ENCODE measurements at places on chromosomes 2 and 18. TPM values are rescaled to one million over a fixed set of nuclear protein-coding genes. Genes with fewer than 3 reads are reported as not detected.
A peak's percentile ranks its signal among the peaks of the same experiment; 100 is the strongest.

C1GALT1C1L gene
- 1.9 TPM for total RNA-seq

PSMA8 gene
- total RNA-seq, result not detected

PROKR1 gene
- total RNA-seq, result not detected

GAREM2 gene
- total RNA-seq, result 2.5 TPM

CD207 gene
- total RNA-seq, result not detected

GRCh38 chr2:151861174-151861573, 33.0 kb upstream of the ARL5A start:
- DNase-seq, result no peak

FRZB gene
- 1.7 TPM for total RNA-seq

DNA sequence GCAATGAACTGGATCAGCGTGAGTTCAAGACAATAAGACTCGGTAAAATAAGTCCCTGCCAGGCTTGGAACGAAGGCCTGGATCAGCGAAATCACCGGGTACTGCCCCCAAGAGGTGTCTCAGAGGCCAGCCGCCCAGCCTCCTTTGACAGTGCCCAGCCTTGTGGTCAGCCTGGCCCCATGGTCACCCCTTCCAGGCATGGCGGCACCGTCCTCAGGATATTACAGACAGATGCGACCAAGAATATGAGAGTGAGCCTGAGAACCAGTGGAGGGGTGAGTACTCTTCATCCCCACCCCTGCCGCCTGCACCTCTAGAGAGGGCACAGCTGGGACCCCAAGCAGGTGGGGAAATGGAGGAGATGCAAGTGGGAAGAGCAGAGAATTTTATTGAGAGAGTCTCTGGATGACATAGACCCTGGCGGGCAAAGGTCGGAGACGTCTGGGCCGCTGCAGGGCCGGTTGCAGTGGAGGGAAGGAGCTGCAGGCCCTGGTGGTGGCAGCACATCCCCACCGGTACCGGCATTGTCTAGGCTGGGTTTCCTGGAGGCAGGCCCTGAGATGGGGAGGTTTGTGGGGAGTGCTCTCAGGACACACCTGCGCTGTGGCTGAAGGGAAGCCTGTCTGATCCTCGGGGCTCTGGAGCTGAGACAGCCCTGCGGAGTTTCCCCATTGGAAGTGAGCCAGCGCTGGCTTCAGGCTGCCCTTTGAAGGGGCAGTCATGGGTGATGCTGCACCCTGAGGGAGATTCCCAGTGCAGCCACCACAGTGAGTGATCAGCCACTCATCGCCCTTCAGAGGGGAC, 190.0 kb downstream of the SEPTIN10 start:
- no peak for DNase-seq

CTNNA2 gene
- 0.12 TPM for total RNA-seq

GRCh38 chr18:33578518-33579348, 714 bp downstream of the ASXL3 start:
- DNase-seq, result no peak

ITGB6 gene
- total RNA-seq, result not detected

DNA sequence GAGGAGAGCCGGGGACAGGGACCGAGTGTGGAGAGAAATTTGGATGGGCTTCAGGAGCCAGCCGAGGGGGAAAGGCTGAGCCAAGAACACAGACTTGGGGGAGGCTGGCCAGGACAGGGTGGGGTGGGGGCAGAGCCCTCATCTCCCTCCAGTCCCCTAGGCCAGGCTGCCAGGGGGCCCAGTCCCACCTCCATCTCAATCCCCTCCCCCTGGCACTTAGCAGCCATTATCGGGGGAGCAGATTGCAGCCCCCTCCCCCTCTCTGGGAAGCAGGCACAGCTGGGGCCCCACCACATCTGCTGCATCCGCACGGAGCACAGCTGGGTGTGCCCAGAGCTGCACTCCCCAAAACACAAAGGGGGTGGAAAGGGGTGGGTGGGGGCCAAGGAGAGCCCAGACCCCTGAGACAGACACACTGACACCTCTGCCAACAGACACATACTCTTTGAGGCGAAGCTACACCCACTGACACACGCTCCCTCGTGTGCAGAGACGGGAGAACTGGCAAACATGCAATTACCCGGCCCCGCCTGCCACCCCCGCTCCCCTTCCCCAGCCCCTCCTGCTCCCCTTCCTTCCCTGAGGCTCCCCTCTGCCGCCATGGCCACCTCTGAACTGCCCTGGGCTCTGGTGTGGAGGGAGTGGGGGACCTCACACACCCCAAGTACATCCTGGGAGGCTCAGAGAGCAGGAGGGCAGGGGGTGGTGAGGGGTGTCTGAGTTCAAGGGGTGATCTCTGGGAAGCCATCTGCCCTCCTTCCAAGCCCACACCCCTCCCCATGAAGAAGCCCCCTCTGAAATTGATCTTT, 5.1 kb upstream of the ASIC4 start:
- no peak for DNase-seq

DNA sequence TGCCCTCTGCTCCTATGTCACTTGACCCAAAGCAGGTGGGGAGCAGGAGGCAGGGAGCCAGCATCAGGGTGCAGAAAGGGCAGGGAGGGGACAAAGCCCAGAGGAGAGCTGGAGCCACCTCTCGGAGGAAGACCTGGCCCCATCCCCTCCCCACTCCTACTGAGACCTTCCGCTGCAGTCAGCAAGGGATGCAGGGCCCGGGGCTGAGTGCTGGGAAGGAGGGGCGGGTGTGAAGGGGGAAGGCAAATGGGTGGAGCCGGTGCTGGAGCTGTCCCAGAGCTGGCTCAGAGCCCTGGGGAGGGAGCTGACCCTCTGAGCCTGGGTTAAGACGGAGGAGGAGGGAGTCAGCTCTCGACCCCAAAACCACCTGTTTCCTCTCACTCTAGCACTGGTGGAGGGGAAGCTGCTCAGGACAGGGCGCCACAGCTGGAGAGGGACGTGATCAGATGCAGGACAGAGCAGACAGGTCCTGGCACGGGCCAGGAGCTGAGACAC, 33.8 kb downstream of the HS1BP3 start:
- DNase-seq, result peak; percentile 77

DNA sequence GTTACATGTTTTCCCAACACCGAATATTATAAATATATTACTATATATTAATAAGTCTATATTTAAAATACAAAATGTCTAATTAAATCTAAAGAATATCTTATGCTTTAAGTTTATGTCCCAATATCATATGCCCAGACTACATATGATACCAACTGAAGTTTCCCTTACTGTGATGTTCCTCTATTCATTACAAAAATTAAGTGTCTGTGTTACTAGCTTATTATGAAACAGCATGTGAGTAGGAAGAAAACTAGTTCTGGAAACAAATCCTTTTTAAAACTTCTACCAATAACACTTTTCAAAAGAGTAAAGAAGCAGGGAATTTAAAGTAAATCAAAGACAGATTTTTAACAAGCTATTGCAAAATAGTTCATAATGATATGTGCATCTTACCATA, 17.8 kb downstream of the HNRNPLL start:
- no peak for DNase-seq

GRCh38 chr18:63476668-63477067, at the start of gene SERPINB5:
SERPINB5 (plus strand) TSS chr18:63476958; CDS start chr18:63484429, 7,471 bp downstream.
- DNase-seq, result no peak

GRHL1 gene
- 0.89 TPM for total RNA-seq

AGXT gene
- total RNA-seq, result 1.2 TPM

WNT10A gene
- total RNA-seq, result 0.14 TPM

C2orf66 gene
- not detected for total RNA-seq

- no peak for DNase-seq
These were observed 67.7 kb upstream of the CDC42EP3 start for GRCh38 chr2:37739153-37739552.

MSTN gene
- total RNA-seq, result 0.30 TPM

DNA sequence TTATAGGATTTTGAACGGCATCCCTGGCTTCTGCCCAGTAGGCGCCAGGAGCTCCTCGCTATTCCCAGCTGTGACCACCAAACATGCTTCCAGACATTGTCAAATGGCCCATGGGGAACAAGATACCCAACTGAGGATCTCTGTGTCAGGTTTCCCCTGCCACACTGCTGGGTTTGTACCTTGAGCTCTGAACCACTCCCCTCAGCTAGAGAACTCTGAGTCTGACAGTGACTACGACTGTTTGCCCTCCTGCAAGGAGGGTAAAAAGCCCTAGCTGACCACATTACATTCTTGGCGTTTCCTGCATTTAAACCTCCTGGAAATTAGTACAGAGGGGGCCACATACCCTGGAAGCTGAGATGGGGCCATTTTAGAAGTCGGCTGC, 12.4 kb downstream of the LRRFIP1 start:
- no peak for DNase-seq

CABLES1 gene
- total RNA-seq, result 4.1 TPM

GRCh38 chr2:239470151-239470900, 69.5 kb upstream of the HDAC4 start:
- no peak for DNase-seq

ARHGAP25 gene
- 8.0 TPM for total RNA-seq

DNA sequence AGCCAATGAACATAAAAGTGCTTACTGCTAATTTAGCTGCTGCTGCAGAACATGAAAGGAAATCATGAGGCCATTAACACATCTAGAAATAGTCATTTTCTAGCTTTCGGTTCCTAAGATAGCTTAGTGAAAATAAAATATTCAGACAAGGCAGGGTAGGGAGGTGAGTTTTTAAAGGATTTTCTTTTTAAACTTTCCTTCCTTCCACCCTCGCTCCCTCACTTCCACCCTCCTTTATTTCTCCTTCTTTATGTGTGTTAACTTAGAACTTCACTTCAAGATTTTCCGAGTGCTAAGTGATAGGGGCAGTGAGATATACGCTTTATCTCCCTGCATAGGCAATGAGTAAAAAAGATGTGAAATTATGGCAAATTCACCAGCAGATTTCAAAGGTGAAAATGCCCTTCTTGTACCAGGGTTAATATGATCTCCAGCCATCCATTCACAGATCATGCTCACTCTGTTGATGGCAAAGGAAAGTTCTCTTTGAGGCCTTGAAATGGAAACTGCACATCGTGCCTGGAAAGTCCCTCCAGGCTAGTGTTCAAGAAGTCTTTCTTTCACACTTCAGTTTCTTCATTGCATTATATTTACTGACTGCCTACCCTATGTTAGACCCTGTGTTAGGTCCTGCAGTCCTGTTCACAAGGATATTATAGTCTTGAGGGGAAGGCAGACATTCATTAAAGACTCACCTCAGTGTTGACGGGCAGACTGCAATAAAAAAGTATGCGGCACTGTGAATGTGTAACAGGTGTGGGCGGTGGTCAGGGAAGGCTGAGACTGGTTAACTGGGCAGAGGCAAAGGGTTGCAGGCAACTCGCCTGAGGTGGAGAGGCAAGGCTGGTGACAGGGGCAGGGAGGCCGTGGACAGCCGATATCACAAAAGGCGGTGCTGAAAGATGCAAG, 200.8 kb downstream of the PLCL1 start:
- no peak for DNase-seq

PPM1G gene
- 50.1 TPM for total RNA-seq

DNA sequence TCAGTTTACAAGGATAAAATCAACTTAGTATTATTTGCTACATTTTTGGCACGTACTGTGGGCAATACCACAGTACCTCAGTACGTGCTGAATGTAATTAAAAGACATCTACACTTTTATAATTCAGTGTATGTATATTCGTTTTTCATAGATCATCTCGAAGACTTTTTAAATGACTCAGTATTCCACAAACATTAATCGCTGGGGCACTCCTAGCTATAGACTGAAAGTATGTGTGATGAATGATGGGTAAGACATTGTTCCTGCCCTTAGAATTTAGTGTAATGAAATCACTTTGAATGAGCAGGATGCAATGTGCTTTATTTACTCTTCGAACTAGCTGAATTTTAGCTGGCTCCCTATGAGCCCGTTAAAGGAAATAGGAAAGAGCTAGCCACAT, 245.6 kb upstream of the RASGRP3 start:
- no peak for DNase-seq

- DNase-seq, result no peak
These were observed 28.8 kb downstream of the FBLN7 start for GRCh38 chr2:112166806-112167499.
